Activated CD4-positive, alpha-beta T cell treated with anti-CD3 and anti-CD28 coated beads, Interleukin-2, amount 50 U/mL, for 4 hours (primary cell): ENCODE measurements at places on chromosomes 13 and 19.

- DNase-seq = no peak
Measured at GRCh38 chr19:309206-309565, 18.0 kb upstream of the PLPP2 start.

GRCh38 chr19:54803410-54803809, at the start of gene KIR2DL4:
Gene KIR2DL4 (plus strand): TSS chr19:54803610. CDS start chr19:54803652, 42 bp downstream.
- no peak for DNase-seq

- DNase-seq = no peak
Measured at GRCh38 chr13:41931337-41931736, 29.6 kb downstream of the VWA8 start.

GRCh38 chr19:5961969-5962945, 15.7 kb downstream of the RANBP3 start:
- DNase-seq = peak; percentile 39

GRCh38 chr19:1953441-1954094, 12.6 kb downstream of the CSNK1G2 start:
- DNase-seq = no peak

- DNase-seq = no peak
Measured at GRCh38 chr13:80630685-80631121, 289.8 kb upstream of the SPRY2 start.

GRCh38 chr13:26929971-26930730, 169.6 kb upstream of the GPR12 start:
- DNase-seq = peak; percentile 54

DNA sequence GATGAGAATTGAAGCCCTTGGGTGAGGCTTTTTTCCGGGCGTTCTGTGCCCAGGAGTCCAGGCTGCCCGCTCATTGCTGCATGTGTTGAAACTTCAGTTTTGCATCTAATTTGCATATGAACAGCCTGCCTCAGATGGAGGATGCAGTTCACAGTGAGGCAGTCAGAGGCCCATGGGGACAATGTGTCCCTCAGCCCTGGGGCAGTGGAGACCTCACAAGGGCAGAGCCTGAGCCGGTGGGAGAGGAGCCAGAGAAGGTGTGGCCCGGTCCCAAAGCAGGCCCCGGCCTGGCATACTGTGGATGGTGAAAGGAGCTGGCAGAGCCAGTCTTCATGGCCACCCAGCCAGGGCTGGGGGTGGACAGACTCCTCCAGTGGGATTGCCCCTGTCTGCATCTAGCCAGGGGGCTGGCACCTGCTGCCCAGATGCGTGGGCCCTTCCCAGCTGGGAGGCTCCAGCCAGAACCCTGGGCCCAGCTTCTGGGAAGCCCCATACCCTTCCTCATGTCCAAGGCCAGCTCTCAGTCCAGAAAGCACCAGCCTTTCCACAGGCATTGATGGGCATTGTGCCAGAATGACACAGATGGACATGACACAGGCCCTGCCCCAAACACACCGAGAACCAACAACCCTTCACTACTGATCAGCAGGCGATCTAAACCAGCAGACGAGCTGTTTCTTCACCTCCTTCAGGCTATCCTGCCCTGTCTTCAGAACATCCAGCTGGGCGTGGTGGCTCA, 32.9 kb upstream of the KCTD15 start:
- DNase-seq = no peak

DNA sequence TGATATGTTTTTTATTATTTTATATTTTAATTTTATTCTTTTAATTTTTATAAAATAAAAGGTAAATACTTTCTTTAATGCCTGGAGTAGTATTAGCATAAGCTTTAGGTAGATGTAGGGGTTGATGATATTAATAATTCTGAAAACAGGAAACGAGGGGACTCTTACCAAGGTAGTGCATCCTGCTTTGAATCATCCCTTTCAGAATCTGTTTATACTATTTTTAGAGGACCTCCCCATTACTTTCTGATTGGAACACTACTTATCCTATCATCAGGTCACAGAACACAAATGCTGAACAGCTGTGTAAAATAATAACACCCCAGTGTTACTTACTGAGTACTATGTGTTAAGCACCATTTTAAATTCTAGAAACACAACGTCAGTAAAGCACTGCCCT, 27.3 kb downstream of the COG6 start:
- DNase-seq = no peak

- DNase-seq = no peak
Measured at GRCh38 chr13:99133848-99134247, 66.8 kb upstream of the UBAC2 start.

DNA sequence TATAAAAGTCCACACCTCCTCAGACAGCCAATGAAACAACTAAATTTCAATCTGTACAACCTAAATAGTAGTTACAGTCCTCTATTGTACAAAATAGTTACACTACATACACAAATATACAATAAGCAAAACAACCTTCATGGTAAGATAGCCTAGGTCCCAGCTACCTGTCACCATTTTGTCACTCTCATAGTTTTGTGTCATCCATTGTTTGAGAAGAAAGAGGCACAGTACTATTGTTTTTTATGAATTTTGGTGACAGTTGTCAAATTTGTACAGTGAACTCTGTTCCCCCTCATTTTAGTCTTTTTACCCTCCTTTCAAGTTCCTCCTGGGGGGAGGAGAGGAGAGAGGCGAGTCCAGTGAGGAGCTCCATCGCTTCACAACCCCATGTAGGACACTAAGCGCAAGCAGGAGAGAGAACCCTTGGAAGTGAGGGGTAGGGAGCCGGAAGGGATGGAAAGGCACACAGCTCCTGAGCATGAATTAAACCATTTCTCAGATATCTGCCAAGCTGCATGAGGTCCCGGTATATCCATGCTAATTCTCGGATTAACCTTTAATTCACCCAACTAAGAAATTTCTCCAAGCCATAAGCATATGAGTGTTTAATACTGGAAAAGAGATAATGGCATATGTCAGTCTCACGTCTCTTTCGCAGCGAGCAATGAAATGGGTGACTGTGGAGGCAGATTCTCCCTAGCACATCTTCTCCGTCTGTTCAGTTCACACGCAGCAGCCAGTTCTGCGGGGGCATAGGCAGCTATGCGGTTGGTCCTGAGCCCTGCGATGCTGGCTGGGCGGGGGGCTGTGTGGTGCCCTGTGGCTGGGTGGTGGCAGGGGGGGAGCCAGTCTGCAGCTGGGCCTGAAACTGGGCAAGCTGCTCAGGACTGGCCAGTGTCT, 60.5 kb downstream of the SERP2 start:
- DNase-seq = no peak

- DNase-seq = no peak
Measured at GRCh38 chr13:31772231-31772630, 32.9 kb downstream of the RXFP2 start.

DNA sequence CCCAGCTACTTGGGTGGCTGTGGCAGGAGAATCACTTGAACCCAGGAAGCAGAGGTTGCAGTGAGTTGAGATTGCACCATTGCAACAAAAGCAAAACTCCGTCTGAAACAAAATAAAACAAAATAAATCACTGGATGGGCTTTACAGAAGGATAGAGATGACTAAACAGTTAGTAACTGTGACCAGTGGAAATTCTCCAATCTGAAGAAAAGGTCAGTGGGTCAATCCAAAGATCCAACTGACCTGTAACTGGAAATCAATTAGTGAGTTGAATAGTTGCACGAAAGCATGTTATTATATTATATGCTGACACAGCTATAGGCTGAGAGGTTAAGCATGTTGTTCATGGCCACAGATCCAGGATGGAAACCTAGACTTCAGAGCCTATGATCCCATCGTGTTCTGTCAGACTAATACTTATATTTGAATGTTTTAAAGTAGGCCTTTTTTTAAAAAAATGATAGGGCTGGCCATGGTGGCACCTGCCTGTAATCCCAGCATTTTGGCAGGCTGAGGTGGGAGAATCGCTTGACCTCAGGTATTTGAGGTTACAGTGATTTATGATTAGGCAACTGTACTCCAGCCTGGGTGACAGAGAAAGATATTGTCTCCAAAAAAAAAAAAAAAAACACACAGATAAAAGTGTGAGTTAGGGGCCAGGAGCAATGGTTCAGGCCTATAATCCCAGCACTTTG, 1.4 kb downstream of the ECH1 start:
- no peak for DNase-seq

- no peak for DNase-seq
Measured at GRCh38 chr13:77310161-77310560, 16.7 kb downstream of the MYCBP2 start.

DNA sequence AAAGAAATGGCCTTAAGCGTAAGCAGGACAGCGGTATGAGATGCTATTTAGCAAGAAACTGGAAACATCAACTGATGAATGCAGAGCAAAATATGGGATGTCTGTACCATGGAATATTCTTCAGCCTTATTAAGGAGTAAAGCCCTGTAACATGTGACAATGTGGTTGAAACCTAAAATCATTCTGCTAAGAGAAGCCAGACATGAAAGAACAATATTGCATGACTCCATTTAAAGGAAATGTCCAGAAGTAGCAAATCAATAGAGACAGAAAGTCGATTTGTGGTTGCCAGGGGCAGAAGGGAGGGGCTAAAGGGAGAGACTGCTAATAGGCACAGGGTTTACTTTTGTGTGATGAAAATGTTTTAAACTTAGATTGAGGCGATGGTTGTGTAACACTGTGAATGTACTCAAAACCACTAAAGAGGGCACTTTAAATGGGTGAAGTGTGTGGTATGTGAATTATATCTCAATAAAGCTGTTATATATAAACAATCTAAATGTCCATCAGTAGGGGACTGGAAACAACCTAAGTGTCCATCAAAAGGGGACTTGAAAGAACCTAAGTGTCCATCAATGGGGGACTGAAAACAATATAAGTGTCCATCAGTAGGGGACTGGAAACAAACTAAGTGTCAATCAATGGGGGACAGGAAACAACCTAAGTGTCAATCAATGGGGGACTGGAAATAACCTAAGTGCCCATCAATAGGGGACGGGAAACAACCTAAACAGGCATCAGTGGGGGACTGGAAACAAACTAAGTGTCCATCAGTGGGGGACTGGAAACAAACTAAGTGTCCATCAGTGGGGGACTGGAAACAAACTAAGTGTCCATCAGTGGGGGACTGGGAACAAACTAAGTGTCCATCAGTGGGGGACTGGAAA, 45.4 kb downstream of the CCL25 start:
- DNase-seq = no peak

DNA sequence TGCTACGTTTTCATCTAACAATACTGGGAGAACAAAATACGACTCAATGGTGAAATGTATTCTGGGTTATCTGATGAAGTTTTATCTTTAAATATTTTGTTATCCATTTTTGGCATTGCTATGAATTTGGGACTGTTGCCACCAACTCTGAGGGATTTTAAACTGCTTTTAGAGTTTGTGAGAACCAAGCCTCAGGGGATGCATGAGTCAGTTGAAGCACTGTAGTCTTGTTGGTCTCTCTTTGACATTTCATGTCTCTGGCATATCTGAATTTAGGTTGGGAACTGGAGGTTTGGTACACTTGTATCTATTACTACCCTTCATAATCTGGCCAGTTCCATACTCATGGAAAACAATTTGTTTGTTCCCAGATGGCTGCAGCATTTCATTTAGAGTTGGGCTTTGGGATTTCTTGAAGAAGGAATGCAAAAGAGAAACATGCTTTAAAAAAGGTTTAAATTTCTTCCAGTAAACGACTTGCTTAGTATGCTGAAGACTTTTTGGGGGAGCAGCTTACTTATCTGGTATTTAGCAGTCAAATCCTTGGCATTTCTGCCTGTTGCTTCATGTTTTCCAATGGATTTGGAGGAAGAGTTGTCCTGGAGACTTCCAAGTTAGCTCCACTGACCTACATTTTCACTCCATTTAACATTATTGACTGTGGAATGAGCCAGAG, 28.9 kb downstream of the ARHGEF7 start:
- no peak for DNase-seq

- DNase-seq = no peak
Measured at GRCh38 chr13:75308222-75308621, 173.7 kb downstream of the TBC1D4 start.

DNA sequence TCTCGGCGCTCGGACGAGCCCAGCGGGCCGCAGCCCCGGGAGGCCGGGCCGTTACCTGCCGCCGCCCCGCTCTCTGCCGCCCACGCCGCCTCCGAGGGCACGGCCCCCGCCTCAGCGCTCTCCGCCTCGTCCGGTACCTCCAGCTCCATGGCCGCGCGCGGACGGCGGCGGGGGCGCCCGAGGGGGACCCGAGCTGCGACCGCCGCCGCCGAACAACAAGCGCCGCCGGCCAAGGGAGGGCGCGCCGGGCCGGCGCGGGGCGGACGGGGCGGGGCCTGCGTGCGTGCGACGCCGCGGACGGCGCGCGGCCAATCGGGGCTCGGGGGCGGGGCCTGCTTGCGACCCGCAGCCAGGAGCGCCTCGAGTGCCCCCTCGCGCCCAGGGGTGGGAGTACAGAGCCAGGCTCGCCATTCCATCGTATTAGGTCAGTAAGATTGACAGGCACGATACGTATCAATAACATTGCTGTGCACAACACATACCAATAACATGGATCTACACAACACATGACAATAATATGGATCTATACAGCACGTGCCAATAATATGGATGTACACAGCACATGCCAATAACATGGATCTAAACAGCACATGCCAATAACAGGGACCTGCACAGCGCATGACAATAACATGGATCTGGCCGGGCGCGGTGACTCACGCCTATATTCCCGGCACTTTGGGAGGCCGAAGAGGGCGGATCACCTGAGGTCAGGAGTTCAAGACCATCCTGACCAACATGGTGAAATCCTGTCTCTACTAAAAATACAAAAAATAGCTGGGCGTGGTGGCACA, at the start of gene PIP5K1C:
Gene PIP5K1C, minus strand, starts transcription at position 227 of the 791 bp plus-strand sequence. Its CDS starts 78 bp downstream, at position 149.
- DNase-seq = peak; percentile 92

- DNase-seq = no peak
Measured at GRCh38 chr19:23991170-23991569, 76.5 kb downstream of the ZNF726 start.
